ENCODE measurements at places on chromosomes 1 and 21. TPM values are rescaled to one million over a fixed set of nuclear protein-coding genes. Genes with fewer than 3 reads are reported as not detected.
A peak's percentile ranks its signal among the peaks of the same experiment; 100 is the strongest.

DNA sequence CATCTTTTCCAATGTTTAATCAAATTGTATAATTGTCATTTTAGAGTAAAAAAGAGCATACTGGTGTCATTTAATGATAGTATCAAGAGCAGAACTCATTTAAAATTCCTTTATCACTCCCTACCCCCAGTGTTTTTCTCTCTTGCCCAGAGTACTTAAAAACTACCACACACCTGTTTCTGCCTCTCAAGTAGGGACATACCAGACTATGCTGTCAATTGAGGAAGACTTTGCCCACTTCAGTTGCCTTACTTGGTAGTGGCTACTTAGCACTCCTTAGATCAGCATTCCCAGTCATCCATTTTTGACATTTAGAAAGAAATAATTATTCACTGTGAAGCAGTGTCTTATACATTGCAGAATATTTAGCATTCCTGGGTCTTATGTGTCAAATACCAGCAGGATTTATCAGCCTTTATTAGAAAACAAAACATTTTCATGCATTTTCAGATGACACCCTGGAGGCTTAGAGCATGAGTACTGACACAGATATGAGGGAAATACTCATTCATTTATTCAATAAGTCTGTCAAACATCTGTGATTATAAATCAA is 127.5 kb upstream of the RGS1 start:
- H3K27ac ChIP-seq, result no peak overlapping the region
- no peaks in the 10 kb centered on the region for H3K4me1 ChIP-seq
- no peak for DNase-seq
- H3K4me3 ChIP-seq, result no peak overlapping the region
- H3K36me3 ChIP-seq, result no peaks in the 10 kb centered on the region
- no peaks in the 10 kb centered on the region for H3K27me3 ChIP-seq

GRCh38 chr1:8539683-8540082 is 221.8 kb downstream of the SLC45A1 start:
- no peaks in the 10 kb centered on the region for H3K27me3 ChIP-seq
- H3K4me1 ChIP-seq, result peaks cover 8% of the 10 kb centered on the region
- no peaks in the 10 kb centered on the region for H3K36me3 ChIP-seq
- no peak overlapping the region for H3K27ac ChIP-seq

GRCh38 chr1:92399076-92399475 is 87.6 kb downstream of the GFI1 start:
- no peak for DNase-seq
- no peak overlapping the region for H3K4me3 ChIP-seq
- H3K27ac ChIP-seq, result no peak overlapping the region
- no peaks in the 10 kb centered on the region for H3K36me3 ChIP-seq
- H3K27me3 ChIP-seq, result no peaks in the 10 kb centered on the region

DNA sequence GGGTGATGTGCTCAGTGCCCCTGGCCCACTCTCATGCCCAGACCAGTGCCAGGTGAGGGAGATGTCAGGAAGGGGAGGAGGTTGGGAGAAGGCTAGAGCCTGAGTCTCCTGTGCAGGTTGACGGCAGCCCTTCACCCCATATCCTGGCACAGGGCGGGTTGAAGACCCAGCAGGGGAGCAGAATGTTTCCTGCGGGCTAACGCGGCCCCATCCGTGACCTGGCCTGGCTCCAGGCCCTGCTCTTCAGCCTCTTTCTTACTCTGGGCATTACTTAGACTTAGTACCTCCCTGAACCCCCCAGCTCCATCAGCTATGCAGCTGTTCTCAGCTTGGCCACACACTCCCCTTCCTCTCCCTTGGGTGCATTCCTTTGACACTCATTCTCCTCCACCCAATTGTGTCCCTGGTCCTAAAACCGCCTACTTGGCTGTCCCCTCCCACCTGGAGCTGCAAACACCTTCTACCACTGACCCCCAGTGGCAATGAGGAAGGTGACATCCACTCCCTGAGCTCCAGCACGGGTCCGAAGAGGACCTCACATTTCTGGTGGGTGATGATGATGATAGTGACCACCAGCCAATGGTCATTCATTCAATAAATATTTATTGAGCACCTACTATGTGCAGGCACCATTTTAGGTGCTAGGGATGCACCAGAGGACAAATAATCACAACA is 179.0 kb downstream of the PTPRU start:
- no peaks in the 10 kb centered on the region for H3K36me3 ChIP-seq
- no peak overlapping the region for H3K27ac ChIP-seq
- H3K27me3 ChIP-seq, result no peaks in the 10 kb centered on the region

- H3K4me3 ChIP-seq, result peak within 1 kb of the TSS; percentile 80
- H3K36me3 ChIP-seq, result no peaks in the 10 kb centered on the region
- H3K27ac ChIP-seq, result peak within 1 kb of the TSS; percentile 93
- peak; percentile 93 for DNase-seq
- H3K27me3 ChIP-seq, result no peaks in the 10 kb centered on the region
- peaks cover 15% of the 10 kb centered on the region for H3K4me1 ChIP-seq
These were observed at the start of the genes EMC1 and MRTO4 for GRCh38 chr1:19251305-19252196. Gene EMC1, minus strand, starts transcription at chr1:19251524. Its CDS starts 15 bp downstream, at chr1:19251509. Gene MRTO4, plus strand, starts transcription at chr1:19251805. Its CDS starts 31 bp downstream, at chr1:19251836.

DNA sequence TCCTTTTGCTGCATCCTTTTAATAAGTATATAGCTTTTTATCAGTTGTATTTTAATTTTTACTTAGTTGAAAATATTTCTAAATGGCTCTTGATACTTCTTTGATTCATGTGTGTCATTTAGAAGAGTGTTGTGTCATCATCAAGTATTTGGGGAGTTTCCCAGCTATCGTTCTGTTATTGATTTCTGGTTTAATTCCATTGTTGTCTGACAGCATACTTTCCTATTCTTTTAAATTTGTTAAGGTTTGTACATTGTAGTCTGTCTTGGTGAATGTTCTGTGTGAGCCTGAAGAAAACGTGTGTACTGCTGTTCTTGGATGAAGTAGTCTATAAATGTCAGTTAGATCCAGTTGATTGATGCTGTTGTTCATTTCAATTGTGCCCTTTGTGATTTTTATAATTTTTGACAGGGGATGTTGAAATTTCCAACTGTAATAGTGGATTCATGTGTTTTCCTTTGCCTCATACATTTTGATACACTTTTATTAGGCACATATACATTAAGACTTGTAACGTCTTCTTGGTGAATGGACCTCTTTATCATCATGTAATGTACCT is 24.8 kb downstream of the SDCCAG8 start:
- no peak overlapping the region for H3K4me3 ChIP-seq
- DNase-seq, result no peak
- no peak overlapping the region for H3K27ac ChIP-seq
- no peaks in the 10 kb centered on the region for H3K36me3 ChIP-seq
- H3K4me1 ChIP-seq, result no peaks in the 10 kb centered on the region

DNA sequence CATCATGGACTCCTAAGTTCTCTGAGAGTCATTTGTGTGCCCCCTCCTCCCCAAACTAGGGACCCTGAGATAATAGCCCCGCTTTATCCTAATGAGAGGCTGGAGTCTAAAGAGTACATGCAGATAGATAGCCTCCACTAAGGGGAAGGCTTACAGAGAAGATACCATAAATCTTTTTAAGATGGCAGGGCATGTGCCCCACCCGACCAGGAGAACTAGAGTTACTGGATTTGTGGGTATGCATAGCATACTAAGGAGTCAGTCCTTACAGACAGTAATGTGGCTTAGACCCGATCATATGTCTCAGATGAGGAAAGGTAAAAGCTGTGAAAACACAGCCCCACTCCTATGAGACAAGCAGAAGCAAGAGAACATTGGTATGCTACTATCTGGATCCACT is 25.7 kb upstream of the PKN2 start:
- no peak for DNase-seq
- H3K27ac ChIP-seq, result no peak overlapping the region
- H3K36me3 ChIP-seq, result no peaks in the 10 kb centered on the region
- H3K4me1 ChIP-seq, result no peaks in the 10 kb centered on the region
- H3K27me3 ChIP-seq, result no peaks in the 10 kb centered on the region

GRCh38 chr1:199918196-199918769 is 109.2 kb upstream of the NR5A2 start:
- no peaks in the 10 kb centered on the region for H3K36me3 ChIP-seq
- H3K4me3 ChIP-seq, result no peak overlapping the region
- no peak overlapping the region for H3K27ac ChIP-seq
- no peaks in the 10 kb centered on the region for H3K4me1 ChIP-seq
- no peaks in the 10 kb centered on the region for H3K27me3 ChIP-seq

GRCh38 chr1:148328884-148329283 is 154.2 kb downstream of the PPIAL4G start:
- H3K27me3 ChIP-seq, result no peaks in the 10 kb centered on the region
- no peaks in the 10 kb centered on the region for H3K4me1 ChIP-seq
- no peak for DNase-seq
- H3K36me3 ChIP-seq, result no peaks in the 10 kb centered on the region
- H3K4me3 ChIP-seq, result no peak overlapping the region

- no peak overlapping the region for H3K4me3 ChIP-seq
- H3K4me1 ChIP-seq, result no peaks in the 10 kb centered on the region
- no peaks in the 10 kb centered on the region for H3K36me3 ChIP-seq
- no peak overlapping the region for H3K27ac ChIP-seq
These were observed 428.4 kb downstream of the PTPRU start for GRCh38 chr1:29664711-29665110.

DNA sequence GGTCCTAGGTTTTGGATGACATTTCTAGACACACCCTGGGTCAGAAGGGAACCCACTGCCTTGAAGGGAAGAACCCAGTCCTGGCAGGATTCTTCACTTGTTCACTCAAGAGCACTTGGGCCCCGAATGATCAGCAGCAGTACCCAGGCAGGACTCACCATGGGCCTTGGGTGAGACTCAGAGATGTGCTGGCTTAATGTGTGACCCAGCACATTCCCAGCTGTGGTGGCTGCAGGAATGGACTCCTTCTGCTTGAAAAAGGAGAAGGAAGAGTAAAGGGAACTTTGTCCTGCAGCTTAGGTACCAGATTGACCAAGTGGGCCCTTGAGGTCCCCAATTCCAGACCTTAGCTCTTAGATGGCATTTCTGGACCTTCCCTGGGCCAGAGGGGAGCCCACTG is 12.3 kb upstream of the SMAP2 start:
- no peaks in the 10 kb centered on the region for H3K36me3 ChIP-seq
- no peak overlapping the region for H3K4me3 ChIP-seq
- DNase-seq, result no peak
- H3K27me3 ChIP-seq, result no peaks in the 10 kb centered on the region
- no peak overlapping the region for H3K27ac ChIP-seq

DNA sequence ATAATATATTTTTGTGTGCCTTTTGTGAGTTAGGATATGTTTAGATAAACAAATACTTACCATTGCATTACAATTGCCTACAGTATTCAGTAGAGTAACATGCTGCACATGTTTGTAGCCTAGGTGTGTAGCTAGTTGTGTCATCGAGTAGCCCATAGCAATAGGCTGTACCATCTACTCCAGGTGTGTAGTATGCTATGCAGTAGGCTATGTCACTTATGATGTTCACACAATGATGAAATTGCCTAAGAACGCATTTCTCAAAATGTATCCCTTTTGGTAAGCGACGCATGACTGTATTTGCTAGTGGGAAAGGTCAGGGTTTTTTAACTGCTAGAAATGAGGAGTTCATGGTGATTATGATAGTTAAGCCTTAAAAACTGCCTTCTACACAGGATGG is 30.0 kb upstream of the B3GALT5 start:
- no peak overlapping the region for H3K27ac ChIP-seq
- DNase-seq, result no peak
- H3K27me3 ChIP-seq, result no peaks in the 10 kb centered on the region
- H3K36me3 ChIP-seq, result no peaks in the 10 kb centered on the region
- H3K4me3 ChIP-seq, result no peak overlapping the region

DNA sequence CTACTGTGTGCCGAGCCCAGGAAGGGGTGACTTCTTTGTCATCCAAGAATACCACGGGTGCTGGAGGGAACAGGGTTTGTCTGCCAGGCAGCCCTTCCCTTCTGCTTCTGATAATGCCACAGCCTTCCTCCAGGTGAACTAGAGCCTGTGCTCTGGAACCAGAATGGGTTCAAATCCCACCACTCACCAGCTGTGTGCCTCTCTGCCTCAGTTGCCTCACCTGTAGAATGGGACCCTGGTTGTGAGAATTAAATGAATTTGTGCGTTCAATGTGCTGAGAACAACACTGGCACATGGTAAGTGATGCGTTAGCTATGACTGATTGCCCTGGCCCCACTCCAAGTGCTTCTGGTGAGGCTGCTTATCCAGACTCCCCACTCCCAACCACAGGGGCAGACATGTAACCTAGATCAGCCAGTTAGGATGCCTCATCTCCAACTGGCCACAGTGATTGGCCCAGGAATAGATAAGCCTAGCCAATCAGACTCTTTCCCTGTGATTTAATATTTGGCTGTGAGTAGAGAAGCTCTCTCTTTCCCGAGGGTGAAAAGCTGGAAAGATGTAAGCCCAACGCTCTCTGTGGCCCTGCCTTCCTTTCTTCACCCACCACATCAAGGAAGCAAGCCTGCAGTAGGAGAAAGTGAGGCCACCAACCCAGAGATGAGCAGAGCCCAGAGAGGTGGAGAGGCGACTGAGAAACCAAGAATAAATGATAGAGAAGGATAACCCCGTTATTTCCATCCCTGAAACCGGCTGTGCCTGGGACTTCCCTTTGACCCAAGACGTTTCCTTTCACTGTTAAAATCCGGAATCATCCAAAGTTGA is 20.8 kb upstream of the LAPTM5 start:
- no peak overlapping the region for H3K4me3 ChIP-seq
- H3K36me3 ChIP-seq, result no peaks in the 10 kb centered on the region
- H3K4me1 ChIP-seq, result no peaks in the 10 kb centered on the region

GRCh38 chr1:20469406-20470076 is 16.5 kb downstream of the CAMK2N1 start:
- H3K27ac ChIP-seq, result no peak overlapping the region
- H3K36me3 ChIP-seq, result no peaks in the 10 kb centered on the region
- no peaks in the 10 kb centered on the region for H3K27me3 ChIP-seq
- H3K4me1 ChIP-seq, result no peaks in the 10 kb centered on the region

DNA sequence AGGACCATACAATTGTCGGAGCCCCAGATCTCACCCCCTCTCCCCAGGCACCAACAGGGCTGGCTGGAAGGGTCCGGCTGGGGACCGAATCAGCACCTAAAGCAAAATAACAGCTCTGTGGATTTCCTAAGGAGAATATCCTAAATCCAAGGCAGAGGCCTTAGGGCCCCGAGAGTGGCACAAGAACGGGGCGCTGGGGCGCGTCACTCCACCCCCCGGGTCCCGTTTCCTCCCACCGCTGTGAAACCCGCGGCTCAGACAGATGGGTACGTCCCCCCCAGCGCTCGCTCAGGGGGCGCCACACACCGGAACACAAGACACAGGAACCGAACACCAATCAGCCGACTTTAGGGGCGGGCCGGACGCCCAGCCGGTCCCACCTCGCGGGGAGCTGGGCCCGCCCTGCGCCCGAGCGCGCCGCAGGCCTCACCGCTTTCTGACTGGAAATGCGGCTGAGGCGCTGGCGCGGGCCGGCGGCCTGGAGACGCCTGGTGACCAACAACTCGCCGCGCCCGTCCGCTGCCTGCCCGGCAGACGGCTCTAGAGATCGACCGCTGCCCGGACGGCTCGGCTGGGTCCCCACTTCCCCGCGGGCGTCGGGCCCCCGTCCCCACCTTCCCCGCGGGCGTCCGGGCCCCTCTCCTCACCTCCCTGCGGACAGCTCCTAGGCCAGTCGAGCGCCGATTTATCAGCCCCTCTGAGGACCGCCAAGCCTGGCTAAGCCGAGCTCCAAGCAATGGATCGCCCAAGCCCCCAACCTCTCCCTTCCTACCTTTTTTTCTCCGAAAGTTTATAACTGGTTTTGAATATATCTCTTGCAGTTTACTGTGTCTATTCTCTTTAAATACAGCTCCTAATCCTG is at the start of gene HFM1:
Gene HFM1, minus strand, starts transcription at position 687 of the 862 bp plus-strand sequence. CDS start 3,755 bp downstream, outside the sequence.
- H3K4me1 ChIP-seq, result no peaks in the 10 kb centered on the region
- DNase-seq, result peak; percentile 91
- H3K27me3 ChIP-seq, result no peaks in the 10 kb centered on the region
- peak within 1 kb of the TSS; percentile 65 for H3K27ac ChIP-seq

INAVA gene
- not detected for total RNA-seq

IFNGR2 gene
- total RNA-seq, result 54.5 TPM

RORC gene
- 22.3 TPM for total RNA-seq

DNALI1 gene
- 17.8 TPM for total RNA-seq

PERM1 gene
- total RNA-seq, result 0.28 TPM

TFAP2E gene
- 1.4 TPM for total RNA-seq

SLC45A3 gene
- 9.5 TPM for total RNA-seq

BATF3 gene
- total RNA-seq, result 2.1 TPM

KTI12 gene
- total RNA-seq, result 11.4 TPM

FCRL6 gene
- total RNA-seq, result 0.17 TPM

Measured in ovary (tissue), 10 donors.